ENCODE measurements at places on chromosomes 1 and 21.
A peak's percentile ranks its signal among the peaks of the same experiment; 100 is the strongest.

DNA sequence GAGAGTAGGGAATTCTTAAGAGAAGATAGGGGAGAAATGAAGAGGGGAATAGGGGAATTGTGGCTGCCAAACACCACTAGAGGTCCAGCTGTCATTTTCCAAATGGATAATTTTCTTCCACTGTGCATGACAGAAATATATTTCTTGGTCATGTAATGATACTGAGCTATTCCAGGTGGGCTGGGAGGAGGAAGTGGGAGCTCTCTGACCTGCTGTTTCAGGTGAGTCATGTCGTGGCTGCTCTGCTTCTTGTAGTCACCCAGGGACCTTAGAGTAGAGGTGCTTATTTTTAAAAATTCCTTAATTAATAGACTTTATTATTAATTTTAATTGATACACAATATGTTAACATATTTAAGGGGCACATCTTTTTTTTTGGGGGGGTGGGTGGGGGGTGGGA is 11.9 kb downstream of the PDE4B start:
- DNase-seq: no peak

DNA sequence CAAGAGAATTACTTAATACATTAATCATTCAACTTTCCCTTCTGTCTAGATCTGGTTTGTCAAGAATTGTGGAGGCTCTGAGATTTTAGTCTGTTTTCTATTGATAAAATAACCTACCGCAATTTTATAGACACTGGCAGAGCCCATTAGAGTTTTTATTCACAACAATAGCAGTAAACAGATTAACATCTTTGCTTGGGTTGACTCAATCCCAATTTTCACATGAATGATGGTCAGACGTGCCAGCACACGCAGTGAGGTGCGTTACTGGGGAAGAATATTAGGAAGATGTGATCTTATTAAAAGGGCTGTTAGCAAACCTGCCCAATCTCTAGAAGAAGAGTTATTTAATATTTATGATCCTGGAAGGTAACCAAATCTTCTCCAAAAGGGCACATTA is 736.6 kb downstream of the MRPL39 start:
- no peak for DNase-seq

DNA sequence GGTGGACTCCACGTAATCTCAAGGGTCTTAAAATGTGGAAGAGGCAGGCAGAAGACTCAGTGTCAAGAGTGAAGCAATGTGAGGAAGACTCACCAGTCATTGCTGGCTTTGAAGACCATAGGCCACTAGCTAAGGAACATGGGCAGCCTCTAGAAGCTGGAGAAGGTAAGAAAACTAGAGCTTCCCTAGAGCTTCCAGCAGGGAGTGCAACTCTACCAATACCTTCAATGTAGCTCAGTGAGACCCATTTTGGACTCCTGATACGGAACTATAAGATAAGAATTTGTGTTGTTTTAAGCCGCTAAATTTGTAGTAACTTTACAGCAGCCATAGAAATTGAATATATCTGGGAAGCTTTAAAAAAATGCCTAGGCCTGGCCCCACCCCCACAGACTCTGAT is 18.9 kb downstream of the METTL13 start:
- no peak for DNase-seq

DNA sequence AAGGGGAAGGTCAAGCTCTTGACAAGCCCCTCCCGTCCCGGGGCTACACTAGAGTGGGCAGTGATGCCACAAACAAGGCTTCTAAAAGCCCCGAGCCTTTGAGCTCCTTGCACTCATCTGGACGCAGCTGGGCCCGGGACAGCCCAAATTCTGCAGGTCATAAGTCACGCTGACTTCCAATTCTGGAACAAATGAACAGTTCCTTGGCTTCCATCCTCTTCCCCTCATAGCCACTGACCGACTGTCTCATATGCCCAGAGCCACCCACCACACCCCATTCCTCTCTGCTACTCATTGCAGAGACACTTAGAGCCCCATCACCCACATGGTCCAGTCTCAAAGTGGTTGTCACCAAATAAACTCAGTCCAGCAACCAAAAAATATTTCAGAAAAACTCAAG is 32.8 kb upstream of the PRELP start:
- DNase-seq: no peak

DNA sequence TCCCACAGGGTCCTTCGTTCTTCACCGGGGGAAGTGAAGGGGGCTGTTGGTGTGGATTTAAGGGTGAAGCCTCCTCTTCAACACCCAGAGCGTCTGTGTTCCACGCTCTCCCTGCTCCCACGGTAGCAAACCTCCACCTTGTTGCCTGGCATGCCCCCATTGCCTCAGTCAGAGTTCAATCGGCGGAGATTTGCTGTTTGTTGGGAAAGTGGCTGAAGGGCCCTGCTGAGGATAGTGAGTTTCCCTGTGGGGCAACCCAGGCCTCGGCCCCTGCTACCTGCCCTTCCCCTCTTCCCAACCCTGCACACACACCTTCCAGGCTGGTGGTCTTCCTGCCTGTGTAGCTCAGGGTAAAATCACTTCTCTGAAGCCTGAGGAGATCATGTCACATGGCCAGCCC is 60.5 kb downstream of the TOR1AIP2 start:
- no peak for DNase-seq

DNA sequence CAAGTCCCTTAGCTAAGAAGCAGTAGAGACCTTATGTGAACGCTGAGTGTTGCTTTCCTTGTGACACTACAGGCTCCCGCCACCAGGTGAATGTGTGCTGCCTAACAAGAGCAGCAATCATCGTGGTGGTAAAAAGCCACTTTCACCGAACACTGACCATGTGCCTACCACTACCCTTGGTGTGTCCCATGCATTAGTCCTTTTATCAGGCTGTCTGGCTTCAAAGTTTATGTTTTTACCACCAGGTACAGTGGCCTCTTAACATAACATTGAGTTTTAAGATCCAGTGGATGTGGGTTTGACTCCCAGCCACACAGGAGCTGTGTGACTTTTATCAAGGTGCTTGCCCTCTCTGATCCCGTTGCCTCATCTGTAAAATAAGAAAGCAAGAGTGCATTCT is 1.7 kb downstream of the C1QB start:
- DNase-seq: no peak

DNA sequence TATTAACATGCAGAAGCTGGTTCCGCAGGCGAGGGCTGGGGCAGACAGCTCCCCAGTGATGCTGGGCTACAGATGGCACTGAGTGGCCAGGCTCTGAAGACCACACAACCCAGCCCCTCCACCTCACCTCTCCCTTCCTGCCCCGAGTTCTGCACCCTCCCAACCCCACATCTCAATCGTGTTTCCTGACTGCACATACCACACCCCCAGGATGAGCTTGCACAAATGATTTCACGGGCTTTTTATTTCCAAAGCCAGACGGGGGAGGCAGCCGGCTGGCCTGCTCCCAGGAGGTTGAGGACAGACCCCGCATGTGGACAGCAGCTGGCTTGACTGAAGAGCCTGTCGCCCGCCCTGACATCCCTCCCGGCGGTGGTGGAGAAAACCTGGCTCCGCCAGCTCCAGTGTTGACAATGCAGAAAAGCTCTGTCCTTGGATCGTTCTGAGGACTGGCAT is 21.4 kb upstream of the ALDH4A1 start:
- no peak for DNase-seq

- DNase-seq: no peak
These were observed 21.7 kb upstream of the ANKRD13C start for GRCh38 chr1:70376196-70376595.

GRCh38 chr1:160681066-160681890 is 30.3 kb downstream of the CD48 start:
- DNase-seq: peak; percentile 70

DNA sequence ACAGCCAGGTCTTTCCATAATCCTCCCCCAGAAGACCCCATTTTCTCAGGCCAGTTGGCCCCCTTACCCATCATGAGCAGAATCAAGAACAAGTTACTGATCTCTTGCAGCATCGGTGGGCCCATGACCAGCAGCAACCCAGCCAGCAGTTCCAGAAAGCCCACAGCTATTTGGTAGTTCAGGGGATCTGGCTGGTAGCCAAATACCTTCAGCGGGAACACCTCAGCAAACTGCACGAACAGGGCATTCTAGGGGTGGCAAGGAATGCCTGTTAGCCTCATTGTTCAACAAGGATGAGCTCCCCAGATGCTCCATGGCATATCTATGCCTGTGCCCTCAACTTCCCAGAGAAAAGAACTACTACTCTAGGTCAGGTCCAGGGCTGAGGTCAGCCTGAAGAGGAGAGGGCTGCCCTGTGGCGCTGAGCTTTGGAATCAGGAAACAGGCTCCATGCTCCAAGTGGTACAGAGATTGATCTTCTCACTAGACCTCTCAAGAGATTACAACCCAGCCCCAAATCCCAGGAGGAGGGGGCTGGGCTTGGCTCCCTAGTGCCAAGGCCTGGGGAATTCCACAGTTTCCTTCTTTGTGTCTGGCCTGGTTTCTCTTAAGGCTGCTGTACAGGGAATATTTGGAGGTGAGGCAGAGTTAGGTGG is 1.3 kb downstream of the TMEM35B start:
- no peak for DNase-seq

- no peak for DNase-seq
These were observed 1.3 kb downstream of the CRYZ start for GRCh38 chr1:74731399-74732052.

- no peak for DNase-seq
These were observed 28.5 kb downstream of the MAP3K21 start for GRCh38 chr1:233355841-233356704.

- no peak for DNase-seq
These were observed 493 bp upstream of the CHD1L start for GRCh38 chr1:147241934-147242448.

DNA sequence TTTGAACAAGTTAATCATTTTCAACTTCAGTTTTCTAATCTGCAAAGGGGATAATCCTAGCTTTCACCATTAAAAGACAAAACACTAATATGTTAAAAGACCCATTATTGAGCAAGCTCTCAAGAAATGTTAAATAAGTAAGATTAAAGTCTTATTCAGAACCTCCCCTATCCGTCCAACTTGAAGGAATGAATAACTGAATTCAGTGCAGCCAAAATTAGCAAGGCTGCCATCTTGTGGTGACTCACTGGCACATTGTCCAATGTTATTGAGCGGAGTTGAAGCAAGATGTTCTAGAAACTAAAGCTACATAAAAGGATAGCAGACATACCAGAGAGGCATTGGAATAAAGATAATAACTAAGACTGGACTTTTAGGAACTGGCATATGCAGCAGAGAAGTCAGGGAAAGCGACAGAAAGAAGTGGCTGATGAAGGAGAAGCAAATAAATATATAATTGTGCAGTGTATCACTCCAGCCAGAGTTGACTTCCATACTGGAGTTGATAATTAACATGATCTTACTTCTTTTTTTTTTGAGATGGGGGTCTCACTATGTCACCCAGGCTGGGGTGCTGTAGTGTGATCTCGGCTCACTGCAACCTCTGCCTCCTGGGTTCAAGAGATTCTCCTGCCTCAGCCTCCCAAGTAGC is 8.2 kb upstream of the CAP1 start:
- DNase-seq: no peak

GRCh38 chr1:44313265-44313918 is 41.7 kb downstream of the ERI3 start:
- no peak for DNase-seq

- DNase-seq: no peak
These were observed 8.4 kb downstream of the ADARB1 start for GRCh38 chr21:45082736-45083135.

DNA sequence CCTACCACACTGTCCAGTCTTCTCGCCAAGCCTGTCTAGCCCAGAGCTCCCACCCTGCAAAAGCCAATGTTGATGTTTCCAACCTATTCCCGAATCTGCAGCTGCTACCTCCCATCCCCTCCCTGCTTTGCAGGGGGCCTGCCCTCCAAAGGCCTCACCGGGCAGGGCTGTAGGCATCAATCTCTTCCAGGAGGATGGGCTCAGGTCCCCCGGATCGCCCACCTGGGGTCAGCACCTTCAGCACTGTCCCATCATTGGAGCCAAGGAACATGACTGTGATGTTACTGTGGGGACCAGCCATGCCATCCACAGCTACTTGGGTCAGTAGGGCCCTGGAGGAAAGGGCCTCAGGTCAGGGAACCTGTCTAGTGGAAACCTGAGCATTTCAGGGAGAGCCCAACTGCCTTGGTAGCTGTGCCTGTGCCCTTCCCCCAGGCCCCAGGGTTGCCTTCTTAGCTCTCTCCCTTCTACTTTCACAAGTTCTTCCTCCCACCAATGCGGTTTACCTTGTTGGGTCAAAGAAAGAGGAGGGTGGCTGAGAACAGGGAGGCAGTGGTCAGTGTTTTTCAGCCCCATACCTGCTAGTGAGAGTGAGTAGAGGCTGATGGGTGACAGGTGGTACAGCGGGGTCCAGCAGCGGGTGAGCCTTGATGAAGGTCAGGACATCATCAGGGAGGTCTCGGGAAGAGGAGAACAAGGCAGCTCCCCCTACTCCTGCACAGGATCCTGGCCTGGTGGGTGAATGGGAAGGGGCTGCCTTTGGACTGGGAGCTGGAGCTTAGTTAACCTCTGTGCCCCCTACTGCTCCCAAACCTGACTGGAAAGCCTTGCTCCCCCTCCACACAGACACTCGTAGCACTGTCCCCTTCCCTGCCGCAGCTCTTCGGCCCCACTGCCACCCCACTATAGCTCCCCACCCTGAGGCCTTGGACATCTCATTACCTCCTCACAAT is 10.7 kb downstream of the SEMA6C start:
- DNase-seq: no peak

DNA sequence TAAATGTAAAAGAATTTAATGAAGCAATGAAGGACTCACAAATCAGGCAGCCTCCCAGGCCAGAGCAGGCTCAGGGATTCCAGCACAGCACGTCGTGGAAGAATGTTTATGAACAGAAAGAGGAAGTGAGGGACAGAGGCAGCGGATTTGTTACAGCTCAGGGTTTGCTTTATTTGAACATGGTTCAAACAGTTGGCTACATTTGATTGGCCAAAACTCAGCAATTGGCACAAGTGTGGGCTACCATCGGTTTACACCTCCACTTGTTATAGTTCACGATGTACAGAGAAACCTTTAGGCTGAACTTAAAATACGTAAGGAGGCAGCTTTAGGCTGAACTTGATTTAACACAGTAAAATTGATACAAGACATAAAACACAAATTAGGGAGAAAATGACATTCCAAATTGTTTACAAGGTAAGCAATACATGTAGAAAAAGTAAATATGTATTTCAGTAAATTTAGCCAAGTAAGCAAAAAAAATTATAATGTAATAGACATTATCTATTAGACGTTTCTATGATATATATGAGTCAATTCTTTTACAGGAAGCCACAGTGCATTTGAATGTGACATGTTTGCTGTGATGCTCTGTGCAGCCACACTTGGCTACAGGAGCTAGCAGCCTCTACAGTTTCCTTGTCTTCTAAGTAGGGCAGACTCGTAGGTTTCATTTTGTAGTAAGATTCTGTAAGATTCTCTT is 126.5 kb downstream of the ADSS2 start:
- DNase-seq: no peak

- no peak for DNase-seq
These were observed 62.3 kb upstream of the RCOR3 start for GRCh38 chr1:211196880-211197279.

DNA sequence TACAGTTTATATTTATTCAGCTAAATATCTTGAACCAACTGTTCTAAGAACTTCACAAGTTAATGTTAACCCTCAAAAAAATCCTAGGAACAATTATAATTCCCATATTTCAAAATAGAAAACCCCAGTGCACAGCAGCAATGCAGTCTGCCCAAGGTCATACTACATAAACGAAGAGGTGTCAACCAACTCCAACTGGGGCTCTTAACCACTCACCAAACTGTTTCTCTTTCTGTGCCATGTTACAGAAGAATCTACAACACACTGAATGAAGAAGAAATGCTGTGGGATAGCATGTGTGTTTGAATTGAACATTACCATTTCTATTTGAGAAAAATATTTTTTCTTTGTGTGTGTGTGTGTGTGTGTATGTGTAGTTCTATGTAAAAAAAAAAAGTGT is 35.7 kb downstream of the EIF4G3 start:
- no peak for DNase-seq

GRCh38 chr1:147641695-147642592 is 28.4 kb downstream of the ACP6 start:
- peak; percentile 47 for DNase-seq
